Endodermal cell (in vitro differentiated cells): ENCODE measurements at places on chromosomes 7 and 10. TPM values are rescaled to one million over a fixed set of nuclear protein-coding genes. Genes with fewer than 3 reads are reported as not detected.
A peak's percentile ranks its signal among the peaks of the same experiment; 100 is the strongest.

DNA sequence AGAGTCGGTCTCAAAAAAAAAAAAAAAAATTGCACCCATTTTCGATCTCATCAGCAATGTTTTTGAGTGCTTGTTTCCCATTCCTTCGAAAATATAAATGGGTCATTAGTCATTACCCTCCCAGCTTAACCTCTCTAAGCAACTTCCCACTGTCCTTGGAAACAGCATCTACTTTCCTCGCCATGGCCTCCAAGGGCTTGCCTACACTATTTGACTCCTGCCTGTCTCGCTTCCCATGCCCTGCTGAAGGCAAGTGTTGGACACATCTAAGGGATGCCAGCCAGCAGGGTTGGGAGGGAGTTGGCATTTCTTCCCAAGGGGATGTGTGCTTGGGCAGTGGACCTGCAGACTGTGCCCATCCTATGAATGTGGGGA lies 12.7 kb upstream of the RHBDD2 start:
- no peak for DNase-seq
- H3K27ac ChIP-seq, result no peak overlapping the region
- H3K4me1 ChIP-seq, result no peaks in the 10 kb centered on the region
- no peak overlapping the region for H3K4me3 ChIP-seq
- no peaks in the 10 kb centered on the region for H3K27me3 ChIP-seq

Gene PRSS37
- not detected in 3 replicates for total RNA-seq

DNA sequence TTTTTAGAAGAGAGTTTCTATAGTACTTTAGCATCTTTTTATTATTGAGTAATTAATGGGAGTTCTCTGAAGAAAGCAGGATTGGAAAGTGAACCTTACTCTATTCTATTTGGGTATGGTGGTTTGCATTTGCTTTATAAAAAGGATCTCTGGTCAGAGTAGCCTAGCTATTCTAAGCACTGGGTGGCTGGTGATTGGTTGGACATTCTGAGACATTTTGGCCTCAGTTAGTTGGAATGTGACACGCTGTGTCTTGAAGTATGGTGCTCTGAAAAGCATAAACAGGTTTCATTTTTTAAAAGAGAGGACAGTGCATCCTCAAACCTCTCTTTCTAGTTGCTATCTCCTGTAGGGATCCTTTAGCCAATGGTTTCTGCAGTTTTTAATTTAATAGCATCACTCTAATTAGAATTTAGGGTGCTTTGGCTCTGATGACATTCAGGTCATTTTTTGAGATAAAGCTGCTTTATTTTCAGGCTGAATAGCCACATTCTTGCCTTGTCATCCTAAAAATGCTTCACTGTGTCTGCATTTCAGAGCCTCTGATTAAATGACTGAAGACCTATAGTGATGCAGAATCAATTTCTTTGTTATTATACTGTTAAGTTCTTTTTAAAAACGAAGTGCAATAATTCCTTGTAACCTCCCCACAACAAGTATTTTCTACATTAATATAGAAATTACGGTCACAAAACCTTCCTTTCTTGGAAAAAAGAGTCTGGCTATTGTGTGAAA lies 20.6 kb downstream of the TMEM178B start:
- no peak overlapping the region for H3K27ac ChIP-seq
- no peaks in the 10 kb centered on the region for H3K36me3 ChIP-seq
- DNase-seq, result no peak
- H3K27me3 ChIP-seq, result no peaks in the 10 kb centered on the region

- H3K4me3 ChIP-seq, result no peak overlapping the region
- H3K27ac ChIP-seq, result no peak overlapping the region
- peaks cover 3% of the 10 kb centered on the region for H3K4me1 ChIP-seq
- H3K27me3 ChIP-seq, result no peaks in the 10 kb centered on the region
Measured at GRCh38 chr10:105681051-105681450, 1040.0 kb downstream of the SORCS3 start.

- peak; percentile 37 for DNase-seq
- H3K27ac ChIP-seq, result no peak overlapping the region
- H3K27me3 ChIP-seq, result peaks cover 37% of the 10 kb centered on the region
- no peak overlapping the region for H3K4me3 ChIP-seq
- H3K36me3 ChIP-seq, result no peaks in the 10 kb centered on the region
Measured at GRCh38 chr7:45155357-45155900, 2.2 kb upstream of the RAMP3 start.

DNA sequence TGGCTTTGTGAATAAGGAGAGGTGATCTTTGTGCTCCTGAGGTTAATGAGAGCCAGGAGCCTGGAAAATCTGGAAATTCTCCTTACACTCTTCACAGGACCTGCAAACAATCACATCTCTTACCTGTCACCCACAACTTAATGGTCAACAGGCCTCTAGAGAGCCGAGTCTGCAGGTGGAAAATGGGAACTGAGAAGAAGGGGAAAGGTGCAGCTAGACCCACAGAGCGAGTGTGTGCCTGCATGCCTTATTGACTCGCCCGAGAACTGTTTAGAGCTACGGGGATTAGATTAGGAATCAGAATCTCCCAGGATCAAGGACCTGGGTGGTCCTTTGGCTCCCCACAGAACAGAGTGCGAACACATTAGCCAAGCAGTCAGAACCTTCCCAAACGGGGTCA lies 329.6 kb downstream of the PTEN start:
- no peak overlapping the region for H3K4me3 ChIP-seq
- H3K27me3 ChIP-seq, result peaks cover 5% of the 10 kb centered on the region
- no peaks in the 10 kb centered on the region for H3K4me1 ChIP-seq
- H3K27ac ChIP-seq, result no peak overlapping the region

DNA sequence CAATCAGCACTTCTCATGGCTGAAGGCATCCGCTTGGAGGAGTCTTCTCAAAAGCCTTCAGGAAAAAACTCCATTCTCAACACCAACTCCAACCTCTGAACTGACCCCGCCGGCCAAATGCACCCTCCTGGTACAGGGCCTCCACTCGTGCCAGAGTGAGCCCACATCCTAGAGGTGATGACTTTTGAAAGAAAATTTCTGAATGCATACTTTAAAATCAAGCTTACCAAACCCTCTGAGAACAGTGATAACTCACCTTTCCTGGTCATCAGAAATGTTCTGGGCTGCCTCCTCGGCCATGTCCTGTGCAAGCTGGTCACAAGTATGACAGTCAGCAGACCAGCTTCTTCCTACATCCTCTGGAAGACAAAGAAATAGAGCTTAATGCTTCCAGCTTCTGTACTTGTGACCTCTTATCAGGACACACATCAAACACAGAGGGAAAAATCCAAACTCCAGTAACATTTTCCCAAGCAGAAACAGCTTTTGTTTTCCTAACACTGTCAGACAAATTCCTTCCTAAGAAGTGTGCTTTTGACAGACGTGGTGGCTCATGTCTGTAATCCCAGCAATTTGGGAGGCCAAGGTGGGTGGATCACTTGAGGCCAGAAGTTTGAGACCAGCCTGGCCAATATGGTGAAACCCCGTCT lies at the start of gene PKD1L1:
PKD1L1 (minus strand) TSS at position 326 of the 650 bp plus-strand sequence; CDS start at position 300, 26 bp downstream.
- no peaks in the 10 kb centered on the region for H3K27me3 ChIP-seq
- no peak for DNase-seq
- no peak within 1 kb of the TSS for H3K27ac ChIP-seq
- H3K36me3 ChIP-seq, result peaks cover 3% of the 10 kb centered on the region

DNA sequence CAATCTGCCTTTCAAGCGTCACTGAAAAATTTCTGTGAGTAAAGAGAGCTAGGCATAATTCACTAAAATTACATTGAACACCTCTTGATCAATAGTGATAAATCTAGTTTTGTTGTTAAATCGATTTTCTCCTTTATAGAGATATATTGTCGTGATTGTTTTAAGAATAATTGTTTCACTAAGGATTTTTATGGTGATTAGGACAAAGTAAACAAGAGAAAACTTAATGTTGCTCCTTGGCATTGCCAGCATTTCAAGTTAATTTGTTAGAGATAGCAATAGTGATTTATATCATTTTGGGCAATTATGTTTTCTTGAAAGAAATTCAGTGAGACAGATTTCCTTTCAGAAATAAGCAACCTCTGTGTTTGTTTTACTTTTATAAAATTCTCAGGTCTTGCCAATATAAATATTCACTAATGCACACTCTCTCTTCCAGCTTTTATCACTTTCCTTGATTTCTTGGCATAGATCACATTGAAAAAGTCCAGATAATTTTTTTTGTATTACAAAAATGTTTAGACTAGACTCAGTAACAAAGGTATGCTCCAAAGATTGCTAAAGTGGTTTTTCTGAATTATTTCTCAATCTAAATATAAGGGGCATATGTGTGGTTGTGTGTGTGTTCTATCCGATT lies 538.7 kb downstream of the TFEC start:
- no peak for DNase-seq
- no peak overlapping the region for H3K27ac ChIP-seq
- no peaks in the 10 kb centered on the region for H3K4me1 ChIP-seq

DNA sequence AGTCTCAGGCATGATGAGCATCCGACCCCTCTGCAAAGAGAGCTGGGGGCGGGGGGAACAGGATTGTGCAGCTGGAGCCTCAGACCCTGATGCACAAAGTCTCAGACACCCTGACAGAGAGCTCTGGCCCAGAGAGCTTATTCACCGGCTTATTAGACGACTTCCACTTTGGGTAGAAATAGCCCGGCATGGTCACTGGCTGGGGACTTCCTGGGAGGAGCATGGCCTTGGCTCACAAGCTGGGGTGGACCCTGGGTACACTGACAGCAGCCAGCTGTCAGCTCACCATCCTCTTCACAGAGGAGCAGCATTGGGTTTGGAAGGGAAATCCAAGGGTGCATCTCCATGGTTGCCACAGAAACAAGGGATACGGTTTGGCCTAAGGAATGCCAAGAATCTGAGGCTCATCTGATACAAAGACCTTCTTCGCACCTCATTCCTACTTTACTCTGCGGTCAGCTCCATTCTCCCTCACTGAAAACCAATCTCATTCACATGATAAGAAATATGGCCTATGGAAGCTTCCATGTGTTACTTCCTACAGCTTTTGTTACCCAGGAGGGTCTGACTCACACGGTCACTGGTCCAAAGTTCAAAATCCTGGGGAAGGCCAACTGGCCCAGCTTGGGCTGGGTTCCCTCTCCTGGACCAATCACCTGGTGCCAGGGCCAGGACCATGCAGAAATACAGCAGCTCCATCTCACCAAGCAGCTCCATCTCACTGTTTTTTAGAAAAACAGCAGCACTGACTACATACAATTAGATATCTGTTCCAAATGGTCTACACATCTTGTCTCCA lies 25.1 kb downstream of the ZNF467 start:
- H3K4me1 ChIP-seq, result no peaks in the 10 kb centered on the region
- DNase-seq, result peak; percentile 75
- no peaks in the 10 kb centered on the region for H3K36me3 ChIP-seq

- peaks cover 7% of the 10 kb centered on the region for H3K27me3 ChIP-seq
- H3K27ac ChIP-seq, result no peak overlapping the region
- H3K36me3 ChIP-seq, result no peaks in the 10 kb centered on the region
- H3K4me1 ChIP-seq, result no peaks in the 10 kb centered on the region
Measured at GRCh38 chr10:60994128-60994527, 50.1 kb upstream of the RHOBTB1 start.

GRCh38 chr7:106183952-106184351 lies 71.8 kb upstream of the SYPL1 start:
- H3K27ac ChIP-seq, result no peak overlapping the region
- no peaks in the 10 kb centered on the region for H3K27me3 ChIP-seq
- no peaks in the 10 kb centered on the region for H3K36me3 ChIP-seq
- no peaks in the 10 kb centered on the region for H3K4me1 ChIP-seq

Gene CC2D2B
- total RNA-seq, result 0.70 and 1.4 TPM in 2 replicates

- H3K36me3 ChIP-seq, result no peaks in the 10 kb centered on the region
- no peak for DNase-seq
- H3K4me3 ChIP-seq, result no peak overlapping the region
Measured at GRCh38 chr7:91041141-91041540, 223.1 kb upstream of the FZD1 start.

Gene PHYHIPL
- total RNA-seq, result 0.32 and 0.68 TPM in 2 replicates

GRCh38 chr7:43647339-43647672 lies 64.4 kb downstream of the STK17A start:
- H3K4me1 ChIP-seq, result peaks cover 7% of the 10 kb centered on the region
- H3K4me3 ChIP-seq, result no peak overlapping the region
- DNase-seq, result peak; percentile 85
- H3K27ac ChIP-seq, result peak overlapping the region; percentile 95

Gene PRLHR
- total RNA-seq, result not detected in 3 replicates

GRCh38 chr10:93476756-93477155 lies 5.4 kb downstream of the MYOF start:
- no peak overlapping the region for H3K4me3 ChIP-seq
- DNase-seq, result no peak
- H3K4me1 ChIP-seq, result peaks cover 9% of the 10 kb centered on the region
- H3K36me3 ChIP-seq, result peaks cover 8% of the 10 kb centered on the region
- no peaks in the 10 kb centered on the region for H3K27me3 ChIP-seq

Gene CLDN4
- total RNA-seq, result 8.5 to 11.9 TPM (median 9.7 TPM) in 3 replicates

GRCh38 chr10:35552650-35553342 lies 52.3 kb upstream of the GJD4 start:
- no peak overlapping the region for H3K4me3 ChIP-seq
- no peak for DNase-seq
- H3K4me1 ChIP-seq, result peaks cover 9% of the 10 kb centered on the region

- H3K4me3 ChIP-seq, result no peak overlapping the region
- DNase-seq, result peak; percentile 81
- no peaks in the 10 kb centered on the region for H3K27me3 ChIP-seq
Measured at GRCh38 chr7:36021367-36021766, 131.7 kb upstream of the EEPD1 start.

DNA sequence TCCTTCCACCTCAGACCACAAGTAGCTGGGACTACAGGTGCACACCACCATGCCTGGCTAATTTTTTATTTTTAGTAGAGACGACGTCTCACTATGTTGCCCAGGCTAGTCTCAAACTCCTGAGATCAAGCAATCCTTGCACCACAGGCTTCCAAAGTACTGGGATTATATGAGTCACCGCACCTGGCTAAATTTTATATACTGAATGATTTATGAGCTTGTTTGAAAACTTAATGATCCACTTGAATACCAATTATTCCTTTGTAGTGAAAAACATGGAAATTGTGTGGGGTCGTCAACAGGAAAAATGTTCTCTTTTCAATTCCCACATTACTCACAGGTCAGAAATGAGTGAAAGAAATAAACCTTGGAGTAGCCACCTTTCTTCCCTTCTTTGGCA lies 31.3 kb downstream of the RAPGEF5 start:
- H3K4me3 ChIP-seq, result no peak overlapping the region
- H3K4me1 ChIP-seq, result no peaks in the 10 kb centered on the region
- H3K36me3 ChIP-seq, result no peaks in the 10 kb centered on the region
- H3K27ac ChIP-seq, result no peak overlapping the region
- no peak for DNase-seq
- H3K27me3 ChIP-seq, result no peaks in the 10 kb centered on the region

DNA sequence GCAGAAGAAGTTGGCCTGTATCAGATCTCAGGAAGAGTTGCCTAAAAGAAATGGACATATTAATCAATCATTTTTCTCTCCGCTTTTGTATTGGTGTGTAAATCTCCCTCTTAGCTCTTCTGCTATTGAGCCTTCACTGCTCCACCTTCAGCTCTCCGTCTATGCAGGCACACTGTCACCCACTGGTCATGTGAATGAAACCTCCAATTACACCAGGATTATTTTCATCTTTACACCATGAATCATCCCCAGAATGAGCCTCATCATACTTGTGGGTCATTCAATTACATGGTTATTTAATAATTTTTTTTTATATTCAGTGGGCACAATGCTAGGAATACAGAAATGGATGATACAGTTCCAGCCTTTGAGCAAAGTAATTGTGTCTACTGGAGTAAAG lies 92.6 kb downstream of the LRRC4 start:
- peaks cover 7% of the 10 kb centered on the region for H3K4me1 ChIP-seq
- H3K27ac ChIP-seq, result no peak overlapping the region
- no peak for DNase-seq

Gene HOXA11
- total RNA-seq, result 0.40 TPM in 1 of 3 replicates, not detected in the others

Gene AGR3
- total RNA-seq, result not detected in 2 replicates

Gene TRRAP
- 62.6 and 68.8 TPM in 2 replicates for total RNA-seq

- no peaks in the 10 kb centered on the region for H3K27me3 ChIP-seq
- DNase-seq, result no peak
- H3K4me1 ChIP-seq, result no peaks in the 10 kb centered on the region
Measured at GRCh38 chr10:124526621-124527267, 65.1 kb downstream of the LHPP start.
